ENCODE measurements at places on chromosomes 12 and 14. TPM values are rescaled to one million over a fixed set of nuclear protein-coding genes. Genes with fewer than 3 reads are reported as not detected.

BCL2L2 gene
- total RNA-seq: 9.5 TPM

RFX4 gene
- not detected for total RNA-seq

FERMT2 gene
- 84.1 TPM for total RNA-seq

TMEM52B gene
- total RNA-seq: not detected

CLEC14A gene
- not detected for total RNA-seq

GNB3 gene
- total RNA-seq: 0.72 TPM

PLEK2 gene
- 13.7 TPM for total RNA-seq

IL26 gene
- not detected for total RNA-seq

CEBPE gene
- total RNA-seq: not detected

PDE3A gene
- total RNA-seq: under 0.01 TPM

PACS2 gene
- 18.1 TPM for total RNA-seq

RASSF3 gene
- total RNA-seq: 12.4 TPM

Measured in RPMI7951 (cell line).